HFFc6 (cell line): ENCODE measurements at places on chromosomes 5 and 9.
A peak's percentile ranks its signal among the peaks of the same experiment; 100 is the strongest.

DNA sequence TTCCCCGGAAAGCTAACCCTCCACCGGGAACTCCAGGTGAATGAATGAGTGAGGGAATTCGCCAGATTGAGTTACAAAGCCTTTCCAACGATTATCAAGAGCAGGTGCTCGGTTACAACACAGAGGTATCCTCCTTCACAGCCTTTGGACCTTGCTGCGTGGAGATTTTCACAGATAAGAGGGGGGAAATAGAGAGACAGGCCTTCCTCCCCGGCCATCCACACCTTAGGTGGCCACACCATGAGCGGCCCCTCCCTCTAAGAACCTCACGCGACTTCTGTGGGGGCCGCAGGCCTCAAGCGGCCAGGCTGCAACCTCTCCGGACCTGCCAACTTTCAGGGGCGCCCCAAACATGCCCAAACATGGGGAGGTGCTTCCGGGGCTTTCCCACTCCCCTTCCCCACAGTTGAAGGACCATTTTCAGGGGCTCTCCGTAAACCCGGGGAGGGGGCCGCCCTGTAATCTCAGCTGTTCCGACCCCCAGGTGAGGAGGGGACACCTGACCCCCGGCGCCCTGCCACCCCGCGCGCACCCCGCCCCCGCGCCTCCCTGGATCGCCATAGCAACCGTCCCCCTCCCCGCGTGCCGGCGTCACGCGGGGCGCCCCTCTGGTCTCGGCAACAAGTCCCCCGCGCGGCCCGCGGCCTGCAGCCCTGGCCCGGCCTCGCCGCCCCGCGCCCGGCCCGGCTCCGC is 603 bp downstream of the DENND1A start:
- peak overlapping the region; percentile 86 for H3K27ac ChIP-seq
- peak overlapping the region; percentile 90 for H3K4me3 ChIP-seq
- H3K36me3 ChIP-seq: no peaks in the 10 kb centered on the region
- H3K27me3 ChIP-seq: no peaks in the 10 kb centered on the region; the same call in 1 of the 2 replicates
- DNase-seq: no peak

GRCh38 chr9:68551191-68551590 is 10.5 kb upstream of the TMEM252 start:
- no peak overlapping the region for H3K27ac ChIP-seq
- H3K4me3 ChIP-seq: no peak overlapping the region
- H3K27me3 ChIP-seq: peaks cover 1% of the 10 kb centered on the region; the same call in 1 of the 2 replicates
- H3K36me3 ChIP-seq: no peaks in the 10 kb centered on the region

GRCh38 chr5:153896701-153897100 is 142.0 kb downstream of the FAM114A2 start:
- DNase-seq: peak; percentile 57
- H3K4me3 ChIP-seq: peak overlapping the region; percentile 45
- no peaks in the 10 kb centered on the region for H3K36me3 ChIP-seq
- peak overlapping the region; percentile 34 for H3K27ac ChIP-seq
- H3K4me1 ChIP-seq: peaks cover 51% of the 10 kb centered on the region
- no peaks in the 10 kb centered on the region for H3K27me3 ChIP-seq

GRCh38 chr9:15513335-15513734 is 2.6 kb upstream of the PSIP1 start:
- H3K27ac ChIP-seq: no peak overlapping the region
- peaks cover 2% of the 10 kb centered on the region; the same call in 1 of the 2 replicates for H3K27me3 ChIP-seq
- peak; percentile 12 for DNase-seq

- H3K4me1 ChIP-seq: peaks cover 35% of the 10 kb centered on the region
- peak overlapping the region; percentile 36; the same call in 1 of the 2 replicates for H3K27ac ChIP-seq
- peak overlapping the region; percentile 52; the same call in 1 of the 2 replicates for H3K4me3 ChIP-seq
- DNase-seq: no peak
- H3K36me3 ChIP-seq: peaks cover 59% of the 10 kb centered on the region
Observed at GRCh38 chr5:9549941-9550340, 4.1 kb upstream of the SEMA5A start.

- H3K36me3 ChIP-seq: peaks cover 7% of the 10 kb centered on the region; the same call in 1 of the 2 replicates
- no peaks in the 10 kb centered on the region for H3K4me1 ChIP-seq
- DNase-seq: no peak
Observed at GRCh38 chr5:174567506-174568141, 156.8 kb upstream of the MSX2 start.

GRCh38 chr5:81837667-81838306 is 86.9 kb upstream of the SSBP2 start:
- H3K27me3 ChIP-seq: peaks cover 2% of the 10 kb centered on the region; the same call in 1 of the 2 replicates
- no peaks in the 10 kb centered on the region for H3K36me3 ChIP-seq
- no peak overlapping the region for H3K27ac ChIP-seq
- 0 out of 2 replicates have a peak, but pooled peaks cover 5% of the 10 kb centered on the region for H3K4me1 ChIP-seq

DNA sequence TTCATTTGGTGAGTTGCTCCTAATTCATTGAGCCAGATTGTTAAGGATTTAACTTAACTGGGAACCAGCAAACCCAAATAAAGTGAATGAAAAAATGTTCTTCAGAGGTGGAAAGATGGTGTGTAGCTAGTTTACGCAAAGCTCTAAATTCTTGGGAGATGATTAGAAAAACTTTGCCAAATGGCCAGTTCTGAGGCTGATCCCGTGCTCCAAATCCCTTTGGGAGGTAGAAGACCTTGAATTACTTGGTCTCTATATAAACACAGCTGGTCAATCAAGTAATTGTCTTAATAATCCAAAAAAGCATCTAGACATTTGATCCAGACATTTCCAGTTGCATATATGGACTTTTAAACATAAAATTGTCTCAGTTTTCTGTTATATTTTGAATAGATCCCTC is 11.4 kb downstream of the ACTL7B start:
- H3K36me3 ChIP-seq: no peaks in the 10 kb centered on the region
- H3K4me1 ChIP-seq: no peaks in the 10 kb centered on the region
- DNase-seq: no peak
- H3K27ac ChIP-seq: no peak overlapping the region
- H3K4me3 ChIP-seq: no peak overlapping the region

DNA sequence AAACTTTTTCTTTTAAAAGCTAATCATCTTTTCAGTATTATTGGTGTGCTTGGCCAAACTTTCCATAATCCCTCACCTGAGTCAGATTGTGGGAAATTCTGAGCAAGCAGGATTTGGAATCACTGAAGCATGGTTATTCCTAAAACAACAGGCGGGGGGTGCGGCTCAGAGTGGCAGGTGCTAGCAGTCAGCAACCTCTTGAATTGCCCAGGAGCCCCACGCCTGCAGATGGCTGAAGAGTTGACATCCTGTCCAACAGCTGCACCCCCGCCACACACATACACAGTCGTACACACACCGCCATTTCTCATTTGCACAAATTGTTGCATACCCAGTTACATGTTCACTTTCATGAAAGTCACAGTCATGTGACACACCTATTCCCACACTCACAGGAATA is 96.6 kb downstream of the LHX2 start:
- no peaks in the 10 kb centered on the region for H3K4me1 ChIP-seq
- no peaks in the 10 kb centered on the region for H3K36me3 ChIP-seq
- H3K27me3 ChIP-seq: peaks cover 37% of the 10 kb centered on the region
- H3K4me3 ChIP-seq: no peak overlapping the region
- no peak for DNase-seq

- no peaks in the 10 kb centered on the region for H3K4me1 ChIP-seq
- DNase-seq: no peak
- H3K36me3 ChIP-seq: peaks cover 9% of the 10 kb centered on the region
- no peak overlapping the region for H3K4me3 ChIP-seq
Observed at GRCh38 chr5:2917524-2917923, 166.0 kb upstream of the IRX2 start.

DNA sequence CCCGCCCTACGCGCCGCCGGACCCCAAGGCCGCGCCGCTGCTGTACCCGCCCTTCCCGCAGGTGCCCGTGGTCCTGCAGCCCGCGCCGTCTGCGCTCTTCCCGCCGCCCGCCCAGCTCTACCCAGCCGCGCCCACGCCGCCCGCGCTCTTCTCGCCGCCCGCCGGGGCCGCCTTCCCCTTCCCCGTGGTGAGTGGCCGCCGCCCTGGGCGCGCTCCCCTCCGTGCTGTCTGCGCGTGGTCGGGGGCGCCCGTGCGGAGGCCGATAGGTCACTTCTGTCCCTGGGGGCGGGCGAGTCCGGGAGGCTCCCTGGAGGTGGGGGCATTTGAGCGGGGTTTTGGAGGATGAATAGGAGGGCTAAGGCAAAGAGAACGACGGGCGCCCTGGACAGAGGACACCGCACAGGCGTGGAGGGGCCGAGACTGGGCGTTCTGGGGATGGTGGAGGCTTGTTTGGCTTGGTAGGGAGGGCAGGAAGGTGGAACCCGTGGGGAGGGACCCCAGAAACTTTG is 9.6 kb downstream of the PRRT1B start:
- H3K27ac ChIP-seq: no peak overlapping the region
- H3K36me3 ChIP-seq: peaks cover 3% of the 10 kb centered on the region; the same call in 1 of the 2 replicates
- no peak overlapping the region for H3K4me3 ChIP-seq
- no peaks in the 10 kb centered on the region for H3K4me1 ChIP-seq
- DNase-seq: no peak

DNA sequence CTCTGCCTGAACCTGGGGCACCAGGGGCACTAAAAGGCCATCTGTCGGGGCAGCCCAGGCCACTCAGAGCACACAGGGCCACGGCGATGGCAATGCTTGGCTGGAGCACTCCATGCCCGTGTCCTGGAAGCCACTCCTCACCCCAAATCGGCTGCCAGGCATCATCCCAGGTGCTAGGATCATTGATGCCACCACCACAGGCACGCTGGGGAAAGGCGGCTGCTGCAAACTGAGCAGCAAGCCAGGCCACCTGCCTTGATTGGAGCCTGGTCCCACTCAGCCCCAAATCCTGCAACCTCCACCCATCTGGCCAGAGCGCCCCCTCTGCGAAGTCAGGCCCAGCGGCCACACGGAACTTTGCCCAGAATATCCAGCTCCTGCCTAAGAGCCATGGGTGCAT is 67.8 kb downstream of the DEPDC1B start:
- peaks cover 21% of the 10 kb centered on the region for H3K4me1 ChIP-seq
- no peak overlapping the region for H3K4me3 ChIP-seq
- H3K27me3 ChIP-seq: no peaks in the 10 kb centered on the region; the same call in 1 of the 2 replicates
- no peak for DNase-seq
- peaks cover 11% of the 10 kb centered on the region for H3K36me3 ChIP-seq
- H3K27ac ChIP-seq: no peak overlapping the region

DNA sequence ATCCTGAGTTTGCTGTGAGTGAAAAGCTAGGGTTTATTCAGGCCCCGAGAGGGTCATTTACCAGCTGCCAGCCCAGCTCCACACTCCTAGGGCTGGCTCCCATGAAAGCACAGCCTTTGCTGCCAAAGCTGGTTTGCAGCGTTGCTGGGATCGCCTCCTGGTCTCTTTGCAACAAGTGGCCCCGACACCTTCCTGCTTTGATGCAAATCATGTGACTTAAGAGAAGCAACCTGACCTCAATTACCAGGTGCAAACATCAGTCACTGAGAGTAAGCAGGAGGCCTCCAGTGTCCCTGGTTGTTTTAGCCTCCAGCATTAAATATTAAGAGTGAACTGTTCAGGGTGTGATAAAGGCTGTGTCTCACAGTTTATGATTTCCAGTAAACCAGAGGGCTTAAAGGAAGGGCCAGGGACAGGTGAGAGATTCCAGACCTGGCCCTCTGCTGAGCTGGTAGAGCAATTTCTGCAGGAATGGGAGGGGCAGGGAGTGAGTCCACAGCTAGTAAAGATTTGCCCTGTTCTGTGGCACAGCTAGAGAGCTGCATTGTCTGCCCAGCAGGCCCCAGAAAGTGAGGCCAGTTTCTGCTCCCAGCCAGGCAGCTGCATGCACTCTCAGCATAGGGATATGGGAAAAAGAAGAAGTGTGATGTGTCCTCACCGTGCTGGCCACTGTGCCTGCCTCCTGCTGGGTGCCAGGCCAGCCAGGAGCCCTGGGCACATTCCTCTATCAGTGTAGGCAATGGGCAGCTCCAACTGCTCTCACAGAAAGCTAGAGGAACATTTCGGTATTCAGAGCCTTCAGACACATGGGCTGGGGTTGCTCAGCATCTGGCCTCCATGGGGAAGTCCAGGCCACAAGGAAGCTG is 58.0 kb downstream of the SLC22A5 start:
- DNase-seq: no peak
- H3K4me1 ChIP-seq: peaks cover 82% of the 10 kb centered on the region
- H3K27ac ChIP-seq: peak overlapping the region; percentile 96

- no peak overlapping the region for H3K4me3 ChIP-seq
- H3K4me1 ChIP-seq: peaks cover 15% of the 10 kb centered on the region
- H3K27ac ChIP-seq: peak overlapping the region; percentile 31
- H3K36me3 ChIP-seq: no peaks in the 10 kb centered on the region; the same call in 1 of the 2 replicates
Observed at GRCh38 chr5:96893342-96893741, 17.0 kb downstream of the ERAP2 start.

GRCh38 chr5:19608444-19609002 is 379.5 kb downstream of the CDH18 start:
- DNase-seq: no peak
- H3K4me3 ChIP-seq: no peak overlapping the region
- H3K27ac ChIP-seq: no peak overlapping the region

DNA sequence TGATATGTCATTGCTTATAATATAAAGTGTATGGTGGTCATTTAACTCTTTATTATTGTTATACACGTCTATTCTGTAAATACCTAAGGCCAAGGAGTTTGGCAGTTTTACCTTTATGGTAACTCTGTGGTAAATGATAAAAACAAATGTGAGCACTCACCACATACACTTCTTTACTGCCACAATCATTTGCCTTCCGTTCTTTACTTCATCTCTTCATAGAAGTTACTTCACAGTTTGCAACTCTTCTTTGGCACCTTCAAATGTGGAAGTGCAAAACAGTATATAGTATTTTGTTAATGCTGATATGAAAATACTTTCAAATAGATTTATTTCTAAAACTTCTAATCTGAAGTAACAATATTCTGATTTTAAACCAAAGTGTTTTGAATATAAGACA is 4.4 kb upstream of the MEF2C start:
- H3K4me3 ChIP-seq: no peak overlapping the region
- peaks cover 26% of the 10 kb centered on the region for H3K4me1 ChIP-seq
- H3K36me3 ChIP-seq: no peaks in the 10 kb centered on the region
- H3K27ac ChIP-seq: no peak overlapping the region

DNA sequence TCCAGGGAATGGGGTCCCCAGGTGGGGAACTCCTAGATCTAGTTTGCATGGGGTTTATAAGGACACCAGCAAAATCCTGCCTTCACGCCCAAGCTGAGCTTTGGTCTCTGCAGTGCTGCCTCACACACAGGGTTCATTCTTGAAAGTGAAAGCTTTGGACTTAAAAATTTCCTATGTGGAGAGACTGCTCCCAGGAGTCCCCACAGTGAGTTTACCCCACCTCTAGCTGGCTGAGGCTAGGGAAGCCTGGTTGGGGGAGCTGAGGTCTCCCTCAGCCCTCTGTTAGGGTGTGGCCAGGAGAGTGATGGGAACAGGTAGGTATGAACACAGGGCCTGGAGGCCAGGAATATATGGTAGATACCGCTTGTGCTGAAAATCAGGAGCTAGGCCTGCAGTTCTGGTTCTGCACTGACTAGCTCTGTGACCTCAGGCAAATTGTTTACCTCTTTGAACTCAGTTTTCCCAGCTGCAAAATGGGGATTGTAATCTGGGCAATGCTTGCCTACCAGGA is 41.5 kb upstream of the LARP1 start:
- H3K27ac ChIP-seq: peak overlapping the region; percentile 60
- H3K4me1 ChIP-seq: peaks cover 48% of the 10 kb centered on the region
- H3K4me3 ChIP-seq: no peak overlapping the region; the same call in 1 of the 2 replicates

DNA sequence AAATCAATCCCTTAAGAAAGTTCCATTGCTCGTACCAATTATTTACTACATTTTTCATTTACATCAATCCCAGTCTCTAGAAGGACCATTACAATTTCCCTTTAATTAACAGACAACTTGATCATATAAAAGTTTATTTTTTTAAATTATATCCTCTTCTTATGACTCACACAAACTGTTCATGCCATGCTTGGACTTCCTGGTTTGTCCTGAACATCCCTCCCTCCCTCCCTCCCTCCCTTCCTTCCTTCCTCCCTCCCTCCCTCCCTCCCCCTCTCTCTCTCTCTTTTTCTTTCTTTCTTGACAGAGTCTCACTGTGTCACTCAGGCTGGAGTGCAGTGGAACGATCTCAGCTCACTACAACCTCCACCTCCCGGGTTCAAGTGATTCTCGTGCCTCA is 11.6 kb upstream of the CLTB start:
- peaks cover 8% of the 10 kb centered on the region for H3K27me3 ChIP-seq
- no peak overlapping the region for H3K4me3 ChIP-seq
- DNase-seq: no peak
- H3K4me1 ChIP-seq: peaks cover 8% of the 10 kb centered on the region; the same call in 1 of the 2 replicates
